Suppressor macrophage (primary cell): ENCODE measurements at places on chromosomes 1 and 21.

DNA sequence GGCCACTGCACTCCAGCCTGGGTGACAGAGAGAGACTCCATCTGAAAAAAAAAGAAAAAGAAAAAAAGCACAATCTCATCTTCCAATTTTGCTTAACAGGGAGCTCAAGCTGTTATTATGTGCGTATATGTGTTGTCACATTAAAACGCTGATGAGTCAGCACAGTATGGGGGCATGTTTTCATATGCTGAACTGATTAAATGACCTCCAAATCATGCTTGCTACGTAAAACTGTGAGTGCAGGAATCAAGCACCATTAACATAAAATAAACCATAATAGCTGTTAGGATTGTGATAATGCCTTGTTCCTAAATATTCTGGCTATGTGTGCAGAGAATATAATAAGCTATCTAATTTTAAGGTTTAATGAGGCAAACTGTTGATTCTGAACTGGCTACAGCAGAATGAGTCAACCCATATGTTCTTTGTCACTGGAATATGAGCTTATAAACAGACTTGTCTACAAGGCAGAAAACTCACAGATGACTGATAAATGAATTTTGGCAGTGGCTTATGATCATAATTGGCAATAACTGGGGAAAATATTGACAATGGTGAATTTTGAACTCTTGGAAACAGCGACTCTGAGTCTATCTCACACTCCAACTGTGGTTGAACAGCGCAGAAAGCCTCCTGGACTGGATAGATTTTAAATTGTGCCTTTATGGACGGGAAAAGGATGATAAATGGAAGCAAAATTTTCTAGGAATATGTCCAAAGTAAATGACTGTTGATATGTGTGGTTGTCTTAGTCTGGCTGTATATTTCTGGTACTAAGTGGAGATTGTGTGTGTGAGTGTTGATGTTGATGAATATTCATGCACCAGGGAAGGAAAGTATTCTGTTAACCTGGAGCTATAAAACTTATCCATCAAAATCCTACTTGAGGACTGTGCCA lies 75.5 kb downstream of the VCAM1 start:
- DNase-seq, result no peak

DNA sequence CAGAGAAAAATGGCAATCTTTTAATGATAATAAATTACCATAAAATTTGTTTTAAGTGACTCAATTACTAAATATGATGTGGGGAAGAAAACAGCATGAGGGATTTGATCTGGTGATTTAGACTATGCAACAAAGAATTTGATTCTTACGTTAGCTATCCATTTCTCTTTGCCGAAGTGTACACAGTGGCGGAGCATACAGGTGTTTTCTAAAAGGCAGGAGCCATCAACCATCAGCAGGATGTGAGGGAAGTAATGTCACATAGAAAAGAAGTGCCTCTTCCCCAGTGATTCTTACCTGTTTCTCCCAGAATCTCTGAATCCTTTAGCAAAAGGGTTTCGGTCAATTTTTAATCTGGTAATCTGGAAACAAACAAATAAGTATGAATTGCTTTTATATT lies 74.3 kb downstream of the TBX15 start:
- DNase-seq, result no peak

DNA sequence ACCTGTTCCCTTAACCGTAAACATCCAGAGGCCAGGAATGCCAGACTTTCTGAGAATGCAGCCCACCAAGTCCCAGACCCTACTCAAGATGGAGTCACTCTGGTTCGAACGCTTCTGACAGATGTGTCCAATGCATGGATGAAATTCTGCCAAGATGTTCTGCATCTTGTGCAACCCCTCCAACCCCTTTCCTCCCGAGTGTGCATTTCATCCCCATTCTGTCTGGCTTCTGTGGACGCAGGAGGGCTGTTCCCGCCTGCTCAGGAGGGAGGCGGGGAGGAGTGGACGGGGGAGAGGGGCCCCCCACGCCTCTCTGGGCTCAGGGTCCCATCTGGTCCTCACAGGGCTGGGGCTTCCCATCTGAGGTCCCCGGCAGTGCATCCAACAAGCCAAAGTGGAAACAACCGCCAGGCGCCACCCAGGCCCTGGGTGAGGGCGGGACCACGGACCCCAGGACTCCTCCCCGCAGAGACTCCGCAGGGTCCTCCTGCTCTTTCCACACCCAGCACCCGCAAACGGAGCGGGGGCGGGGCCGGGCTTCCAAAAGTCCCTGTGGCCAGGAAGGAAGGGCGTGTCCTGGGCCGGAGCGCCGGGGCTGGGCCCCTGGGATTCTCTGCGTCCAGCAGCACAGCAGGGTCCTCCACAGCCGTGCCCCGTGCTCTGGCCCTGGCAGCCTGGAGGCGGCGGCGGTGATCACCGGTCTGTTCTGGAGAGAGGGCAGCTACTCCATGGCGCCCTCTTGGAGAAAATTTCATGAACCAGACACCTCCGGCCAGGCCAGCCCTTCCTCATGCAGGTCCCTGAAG lies 27.8 kb upstream of the SUMO3 start:
- peak; percentile 78 for DNase-seq

DNA sequence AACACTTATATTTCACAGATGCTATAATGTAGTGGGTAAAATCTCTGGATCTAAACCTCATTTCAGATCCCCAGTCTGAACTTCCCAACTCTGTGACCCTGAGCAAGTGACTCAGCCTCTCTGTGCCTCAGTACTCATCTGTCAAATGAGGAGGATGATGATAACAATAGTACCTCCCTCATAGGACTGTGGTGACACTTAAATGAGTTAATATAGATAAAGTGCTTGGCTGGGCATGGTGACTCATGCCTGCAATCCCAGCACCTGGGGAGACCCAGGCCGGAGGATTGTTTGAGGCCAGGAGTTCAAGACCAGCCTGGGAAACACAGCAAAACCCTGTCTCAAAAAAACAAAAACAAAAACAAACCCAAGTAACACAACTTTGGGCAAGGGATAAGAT lies 4.7 kb upstream of the ECE1 start:
- peak; percentile 49 for DNase-seq

DNA sequence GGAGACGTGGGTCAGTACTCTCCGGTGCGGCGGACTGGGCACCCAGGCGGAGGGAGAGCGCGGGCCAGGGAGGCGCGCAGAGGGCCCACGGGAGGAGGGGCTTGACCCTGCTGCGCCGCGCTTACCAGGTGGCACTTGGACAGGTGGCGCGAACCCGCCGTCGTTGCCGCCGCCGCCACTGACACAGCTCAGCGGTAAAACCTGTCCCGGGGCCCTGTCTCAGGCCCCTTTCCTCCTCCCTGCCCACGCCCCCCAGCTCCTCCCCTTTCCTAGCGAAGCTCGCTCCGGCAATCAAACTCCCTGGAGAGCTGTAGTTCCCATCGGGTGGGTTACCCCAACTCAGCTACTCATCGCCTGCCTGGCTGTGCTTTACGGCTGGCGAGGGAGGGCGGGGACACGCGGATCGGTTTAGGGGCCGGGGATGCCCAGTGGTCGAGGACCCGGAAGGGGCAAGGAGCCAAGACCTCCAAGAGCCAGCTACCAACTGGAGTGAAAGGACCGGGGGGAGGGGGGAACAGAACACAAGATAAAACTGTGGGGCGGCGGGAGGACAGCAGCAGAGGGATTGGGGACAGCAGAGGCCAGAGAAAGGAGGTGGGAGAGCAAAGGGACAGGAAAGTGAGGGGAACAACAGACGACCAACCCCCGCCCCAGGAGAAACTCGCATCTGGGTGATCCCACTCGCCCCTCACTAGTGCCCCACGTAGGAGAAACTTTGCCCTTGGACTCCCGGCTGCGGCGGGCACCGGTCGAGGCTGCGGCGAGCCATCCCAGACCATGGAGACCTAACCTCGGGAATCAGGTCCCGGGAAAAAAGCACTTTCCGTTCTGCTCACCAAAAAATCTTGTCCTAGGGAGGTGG lies 2.9 kb downstream of the GFI1 start:
- peak; percentile 48 for DNase-seq

DNA sequence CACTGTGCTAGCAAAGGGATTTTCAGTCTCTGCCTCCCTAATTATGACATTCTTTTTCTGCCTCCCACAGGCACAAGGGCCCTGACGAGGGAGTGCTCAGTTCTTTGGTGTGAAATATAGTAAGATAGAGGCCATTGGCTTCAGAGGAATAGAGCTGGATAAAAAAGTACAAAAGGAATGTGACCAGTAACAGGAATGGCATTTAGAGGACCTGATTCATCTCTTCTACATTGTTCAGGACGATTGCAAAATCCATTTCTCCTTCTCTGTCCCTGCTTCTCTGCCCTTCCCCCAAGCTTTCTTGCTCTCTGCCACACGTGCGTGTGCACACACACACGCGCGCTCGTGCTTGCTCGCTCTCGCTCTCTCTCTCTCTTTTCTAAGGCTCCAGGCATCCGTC lies 668.2 kb downstream of the KIF26B start:
- DNase-seq, result no peak

GRCh38 chr1:209597499-209597898 lies 14.0 kb downstream of the CAMK1G start:
- DNase-seq, result no peak

DNA sequence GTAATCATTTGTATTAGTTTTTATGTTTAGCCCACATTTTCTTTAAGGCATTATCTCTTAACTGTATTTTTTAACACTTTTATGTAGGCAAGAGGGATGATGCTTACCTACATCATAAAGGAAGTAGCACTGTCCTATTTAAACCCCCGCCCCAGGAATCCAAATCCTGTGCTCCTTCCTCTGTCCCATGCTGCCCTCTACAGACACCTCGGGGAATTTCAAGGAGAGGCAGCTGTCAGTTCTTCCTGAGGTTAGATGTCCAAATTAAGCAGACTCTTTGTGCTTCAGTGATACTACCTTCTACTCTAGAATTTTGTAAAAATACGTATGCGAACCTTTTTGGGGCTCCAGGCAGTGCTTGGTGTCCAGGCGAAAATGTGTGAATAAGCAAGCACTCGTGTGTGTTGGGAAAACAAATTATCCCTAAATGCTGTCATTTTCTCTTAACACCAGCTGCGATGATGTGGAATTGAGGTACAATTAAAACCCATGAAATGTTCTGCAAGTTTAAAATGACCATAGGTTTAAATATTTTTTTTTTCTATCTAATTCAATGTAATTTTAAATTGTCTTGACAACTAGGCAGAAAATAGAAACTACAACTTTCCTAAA lies 19.2 kb downstream of the CRCT1 start:
- DNase-seq, result peak; percentile 75

DNA sequence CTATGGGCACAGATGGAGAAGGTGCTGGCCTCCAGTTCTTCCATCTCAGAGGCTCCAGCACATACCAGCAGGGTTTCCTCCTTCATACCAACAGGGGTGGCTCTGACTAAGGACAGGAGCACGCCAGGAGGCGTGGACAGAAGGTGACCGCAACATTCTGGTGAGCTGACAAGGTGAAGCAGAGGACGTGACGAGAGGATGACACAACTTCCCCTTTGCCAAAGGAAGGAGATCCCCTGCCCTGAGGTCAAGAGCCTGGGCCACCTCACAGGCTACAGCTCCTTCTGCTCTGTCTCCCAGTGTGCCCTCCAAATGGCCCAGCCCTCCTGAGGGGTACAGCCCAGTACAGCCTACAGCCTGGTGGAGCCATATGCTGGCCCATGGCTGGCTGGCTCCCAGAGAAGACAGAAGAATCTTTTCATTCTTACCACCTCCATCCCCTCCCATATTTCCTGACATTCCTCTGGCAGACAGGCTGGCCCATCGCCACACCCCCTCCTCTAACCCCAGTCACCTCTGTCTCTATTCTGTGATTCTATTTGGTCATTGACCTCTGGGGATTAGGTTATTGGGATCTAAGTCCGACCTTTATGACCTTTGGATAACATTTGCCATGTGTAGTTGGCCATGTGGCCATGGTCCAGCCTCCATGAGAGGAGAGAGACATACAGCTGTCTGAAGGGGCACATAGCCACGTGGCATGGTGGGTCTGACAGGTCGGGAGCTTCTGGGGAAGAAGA lies 5.1 kb upstream of the LAMB3 start:
- peak; percentile 63 for DNase-seq

GRCh38 chr21:45698493-45699184 lies 55.1 kb downstream of the PCBP3 start:
- DNase-seq, result no peak
